ENCODE measurements at places on chromosomes 1 and 21.

GRCh38 chr1:173063171-173063570 lies 12.4 kb upstream of the TNFSF18 start:
- no peak for DNase-seq

DNA sequence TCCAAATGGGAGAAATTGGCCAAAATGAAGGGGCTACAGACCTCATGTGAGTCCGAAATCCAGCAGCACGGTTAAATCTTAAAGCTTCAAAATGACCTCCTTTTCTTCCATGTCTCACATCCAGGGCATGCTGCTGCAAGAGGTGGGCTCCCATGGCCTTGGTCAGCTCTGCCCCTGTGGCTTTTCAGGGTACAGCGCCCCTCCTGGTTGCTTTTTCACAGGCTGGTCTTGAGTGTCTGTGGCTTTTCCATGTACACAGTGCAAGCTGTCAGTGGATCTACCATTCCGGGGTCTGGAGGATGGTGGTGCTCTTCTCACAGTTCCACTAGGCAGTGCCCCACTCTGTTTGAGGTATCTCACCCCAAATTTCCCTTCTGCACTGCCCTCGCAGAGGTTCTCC lies 78.7 kb downstream of the PRRX1 start:
- no peak for DNase-seq

DNA sequence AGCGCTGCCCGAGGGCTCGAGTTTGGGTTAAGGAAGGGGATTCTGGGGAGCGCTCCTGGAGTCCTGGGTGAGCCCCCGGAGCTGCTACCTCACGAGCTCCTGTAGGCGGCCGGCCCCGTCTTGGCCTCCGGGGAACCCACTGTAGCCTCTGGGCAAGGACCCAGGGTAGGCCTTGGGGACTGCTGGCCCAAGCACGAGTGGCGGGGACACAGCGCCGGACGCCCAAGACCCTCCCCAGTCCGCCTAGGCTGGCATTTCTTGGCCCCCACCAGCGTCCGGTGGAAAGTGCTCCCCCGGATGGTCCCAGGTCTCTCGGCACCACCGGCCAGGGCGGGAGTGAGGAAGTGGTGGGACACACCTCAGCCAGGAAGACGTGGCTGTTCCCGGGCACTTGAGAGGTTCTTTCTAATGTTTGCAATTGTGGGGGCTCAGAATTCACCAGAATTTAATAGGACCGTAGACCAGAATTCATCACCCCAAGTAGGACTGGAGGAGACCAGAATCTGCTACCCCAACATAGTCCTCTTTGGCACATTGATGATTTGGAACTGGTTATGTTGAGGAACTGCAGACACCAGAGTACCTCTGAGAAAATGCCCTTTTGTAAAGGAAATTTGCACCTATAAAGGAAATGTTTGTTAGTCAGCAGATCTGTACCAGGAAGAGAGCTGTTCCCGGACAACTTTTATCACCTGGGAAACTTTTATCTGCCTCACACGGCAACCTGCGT lies 622 bp upstream of the TMPRSS2 start:
- no peak for DNase-seq

GRCh38 chr21:32757804-32758203 lies 13.8 kb downstream of the PAXBP1 start:
- DNase-seq: no peak
